ENCODE measurements at places on chromosomes 7 and 10.

DNA sequence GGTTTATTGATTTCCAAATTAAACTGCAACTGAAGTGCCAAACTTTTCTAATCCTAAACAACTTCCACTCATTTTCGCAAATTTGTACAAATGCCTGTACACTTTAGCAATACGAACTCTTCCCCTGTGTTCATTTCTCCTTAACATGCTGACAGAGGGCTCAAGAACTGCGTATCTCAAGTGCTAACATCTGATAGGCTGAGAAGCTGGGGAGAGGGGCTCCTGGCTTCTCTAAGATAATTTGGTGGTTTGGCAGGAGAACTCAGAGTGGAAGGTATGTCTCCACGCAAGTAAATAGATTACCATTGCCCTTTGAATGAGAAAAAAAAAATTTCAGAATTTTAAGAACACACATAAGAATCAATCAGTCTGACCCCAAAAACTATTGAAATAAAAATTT lies 53.3 kb upstream of the ANLN start:
- DNase-seq = no peak

DNA sequence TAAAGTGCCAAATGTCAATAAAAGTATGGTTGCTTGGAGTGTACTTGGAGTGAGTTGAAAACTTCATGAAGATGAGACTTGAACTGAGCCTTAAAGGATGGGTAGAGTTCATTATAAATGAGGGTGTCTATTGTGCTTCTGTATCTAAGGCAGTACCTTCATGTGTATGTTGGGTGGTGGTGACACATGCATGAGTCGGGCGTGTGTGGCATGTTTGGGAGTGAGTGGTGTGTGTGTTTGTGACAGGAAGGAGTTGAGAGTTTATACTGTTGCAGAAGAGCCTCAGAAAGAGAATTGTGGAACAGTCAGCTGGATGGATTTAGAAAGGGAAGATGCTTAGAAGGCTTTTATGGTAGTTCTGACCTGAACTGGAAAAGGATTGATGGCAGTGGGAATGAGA lies 6.0 kb upstream of the ZRANB1 start:
- DNase-seq = no peak

DNA sequence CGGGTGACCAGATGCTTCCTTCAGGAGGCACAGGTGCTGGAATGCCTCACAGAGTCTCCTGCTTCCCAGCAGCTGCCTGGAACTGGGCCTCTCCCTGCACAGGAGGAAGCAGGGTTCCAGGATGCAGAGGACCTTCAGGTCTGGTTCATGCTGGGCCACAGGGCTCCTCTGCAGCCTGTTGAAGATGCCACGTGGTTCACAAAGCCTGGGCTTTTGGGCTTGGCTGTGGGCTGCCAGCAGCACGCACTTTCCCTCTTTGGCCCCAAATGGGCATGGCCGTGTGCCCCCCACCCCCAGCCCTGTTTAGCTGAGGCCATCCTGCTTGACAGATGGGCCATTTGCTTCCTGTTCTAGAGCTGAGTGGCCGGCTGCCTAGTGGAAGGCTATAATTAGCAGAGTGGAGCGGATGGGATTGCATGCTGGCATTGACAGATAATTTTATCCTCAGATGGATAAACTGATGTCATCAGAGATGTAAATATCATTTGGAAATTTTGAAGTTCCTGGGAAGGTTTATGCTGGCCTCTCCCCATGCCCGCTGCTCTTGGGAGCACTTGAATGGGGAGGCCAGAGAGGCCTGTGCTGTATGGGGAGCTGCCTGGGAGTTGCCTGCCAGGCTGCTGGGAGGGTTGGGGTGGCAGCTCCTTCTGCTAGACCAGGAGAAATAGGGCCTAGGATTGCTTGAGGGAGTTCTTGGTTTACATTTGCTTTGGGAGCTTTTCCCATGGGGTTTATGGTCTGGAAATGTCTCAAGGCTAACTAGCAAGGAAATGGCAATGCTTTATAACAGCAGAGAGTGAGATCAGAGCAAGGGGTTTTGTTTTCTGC lies 28.2 kb downstream of the TSPAN15 start:
- peak; percentile 83 for DNase-seq

- DNase-seq = no peak
Measured at GRCh38 chr10:14556285-14556956, 218.3 kb downstream of the FAM107B start.

GRCh38 chr10:31278279-31278941 lies 40.6 kb upstream of the ZEB1 start:
- no peak for DNase-seq

GRCh38 chr7:154183482-154183881 lies 131.3 kb downstream of the DPP6 start:
- DNase-seq = no peak

DNA sequence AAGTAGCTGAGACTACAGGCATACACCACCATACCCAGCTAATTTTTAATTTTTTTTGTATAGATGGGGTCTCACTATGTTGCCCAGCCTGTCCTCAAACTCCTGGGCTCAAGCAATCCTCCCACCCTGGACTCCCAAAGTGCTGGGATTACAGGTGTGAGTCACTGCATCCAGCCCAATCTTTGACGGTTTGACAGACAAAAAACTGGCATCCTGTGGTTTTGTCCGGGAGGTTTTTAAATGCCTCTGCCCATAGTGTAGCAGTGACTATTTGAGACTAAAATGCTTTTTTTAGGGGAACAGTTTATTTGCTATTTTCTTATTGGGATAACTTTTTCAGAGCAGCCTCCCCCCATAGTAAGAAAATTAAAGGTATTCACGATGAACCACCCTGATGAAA lies 523.7 kb upstream of the GALNT17 start:
- no peak for DNase-seq

GRCh38 chr7:5634107-5634950 lies 147.1 kb downstream of the RNF216 start:
- DNase-seq = peak; percentile 65

DNA sequence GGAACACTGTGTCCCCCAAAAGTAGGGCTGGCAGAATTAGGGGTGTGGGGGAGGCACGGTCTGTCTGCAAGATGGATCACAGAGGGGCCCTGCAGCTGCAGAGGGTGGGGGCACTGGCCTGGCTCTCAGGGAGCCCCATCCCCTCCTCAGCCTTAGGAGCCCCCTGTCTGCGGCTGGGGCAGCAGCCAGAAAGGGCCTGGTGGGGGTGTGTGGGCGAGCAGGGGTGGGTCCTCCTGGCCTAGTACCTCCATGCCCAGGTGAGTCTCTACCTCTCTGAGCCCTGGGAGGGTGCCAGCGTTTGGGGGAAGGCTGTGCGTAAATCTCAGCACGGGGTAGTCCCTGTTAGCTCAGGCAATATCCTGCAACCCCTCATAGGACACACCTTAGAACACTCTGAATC lies 280.5 kb upstream of the PPP2R2D start:
- DNase-seq = no peak

DNA sequence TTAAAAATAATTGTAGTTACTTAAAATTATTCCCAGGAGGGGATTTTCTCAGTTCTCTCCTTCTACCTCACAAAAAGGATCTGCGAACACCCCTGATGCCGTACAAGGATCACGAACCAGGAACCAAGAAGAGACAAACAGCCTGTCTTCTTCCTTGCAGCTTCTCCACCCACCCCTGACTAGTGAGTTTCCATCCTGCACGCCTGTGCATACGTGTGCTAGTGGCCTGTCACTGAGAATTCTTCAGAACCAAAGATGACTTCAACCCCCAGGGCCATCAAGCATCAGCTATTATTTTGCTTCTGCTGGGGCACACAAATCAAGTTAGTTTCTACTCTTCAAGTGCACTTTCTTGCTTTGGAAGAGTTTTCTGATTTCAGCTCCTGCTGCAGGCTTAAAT lies 175.5 kb upstream of the KLF6 start:
- DNase-seq = no peak

DNA sequence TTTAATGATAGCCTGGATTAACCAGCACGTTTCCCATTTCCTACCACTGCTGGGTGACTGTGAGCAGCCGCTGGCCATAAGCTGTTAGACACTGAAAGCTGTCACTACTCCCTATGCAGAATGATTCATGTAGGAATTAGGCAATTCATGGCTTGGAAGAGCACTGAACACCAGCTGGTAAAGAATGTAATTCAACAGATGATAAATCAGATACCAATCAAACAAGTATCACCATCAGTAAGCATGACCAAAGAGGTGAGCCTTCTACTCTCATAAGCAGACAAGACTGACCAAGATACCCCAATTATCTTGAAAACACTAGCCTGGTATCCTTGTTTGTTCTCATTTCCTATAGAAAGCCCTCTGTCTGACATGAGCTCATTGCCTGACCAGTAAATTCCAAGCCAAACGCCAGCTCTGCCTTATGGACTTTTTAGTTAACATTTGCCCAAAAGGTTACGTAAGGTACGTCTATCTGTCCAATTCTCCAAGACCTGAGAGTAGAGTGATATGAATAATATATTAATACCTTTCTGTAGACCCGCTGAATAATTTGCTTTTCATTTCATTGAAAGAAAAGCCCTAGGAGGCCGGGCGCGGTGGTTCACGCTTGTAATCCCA lies 127.7 kb downstream of the ELMO1 start:
- no peak for DNase-seq

DNA sequence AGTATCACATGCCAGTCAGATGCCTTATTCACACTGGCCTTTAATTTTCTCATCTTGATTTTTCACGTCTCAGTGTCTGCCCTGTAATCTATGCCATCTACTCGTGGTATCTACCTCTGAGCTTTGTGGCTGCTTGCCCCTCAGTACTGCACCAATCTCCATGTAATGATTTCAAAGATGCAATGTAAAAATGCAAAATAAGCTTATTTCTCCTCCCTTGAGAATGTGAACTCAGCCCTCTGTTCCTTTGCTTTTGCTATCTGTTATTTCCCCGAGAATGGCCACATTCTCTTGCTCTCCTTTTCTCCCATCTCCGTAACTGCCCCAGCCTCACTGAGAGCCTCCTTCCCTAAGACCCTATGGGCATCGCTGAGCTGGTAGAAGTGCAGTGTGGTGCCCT lies 317.5 kb downstream of the SFMBT2 start:
- no peak for DNase-seq

DNA sequence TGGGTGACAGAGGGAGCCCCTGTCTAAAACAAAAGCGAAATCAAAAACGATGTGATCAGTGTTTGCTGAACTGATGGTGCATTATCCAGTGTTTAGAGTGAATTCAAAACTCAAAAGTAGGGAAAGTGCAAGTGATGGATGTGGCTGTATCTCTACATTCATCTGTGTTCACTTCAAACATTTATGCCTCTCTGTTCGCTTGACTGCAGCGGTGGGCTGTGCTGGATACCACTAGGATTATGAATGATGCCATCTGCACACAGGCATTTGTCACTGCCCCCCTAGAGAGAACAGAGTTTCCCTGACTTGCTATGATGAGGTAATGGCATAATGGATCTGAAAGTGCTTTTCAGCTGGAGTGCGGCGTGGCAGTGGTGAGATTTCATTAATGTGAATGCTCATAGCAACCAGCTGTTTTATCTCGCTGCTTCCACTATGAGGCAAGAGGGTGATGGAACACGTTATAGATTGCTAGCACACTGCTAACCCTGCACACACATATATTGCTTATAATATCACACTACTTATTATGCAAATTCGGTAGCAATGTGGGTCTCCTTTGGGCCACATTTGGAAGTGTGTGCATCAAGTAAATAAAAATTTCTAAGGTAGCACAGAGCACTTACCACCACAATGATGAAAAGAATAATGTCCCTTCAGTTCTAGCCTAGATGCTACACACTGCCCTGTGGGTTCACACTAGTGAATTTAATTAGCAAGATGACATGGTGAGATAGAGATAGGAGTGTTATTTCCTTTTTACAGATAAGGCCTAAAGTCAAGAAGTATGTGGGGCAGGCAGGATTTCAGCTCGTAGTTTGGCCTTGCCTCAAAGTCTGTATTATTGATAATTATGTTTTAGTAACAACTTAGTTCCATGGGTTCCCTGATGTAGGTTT lies 164.7 kb downstream of the CAMK1D start:
- peak; percentile 70 for DNase-seq
